ENCODE measurements at places on chromosomes 3 and 15. TPM values are rescaled to one million over a fixed set of nuclear protein-coding genes. Genes with fewer than 3 reads are reported as not detected.

- no peak for DNase-seq
- H3K4me1 ChIP-seq = no peaks in the 10 kb centered on the region
- H3K4me3 ChIP-seq = no peak overlapping the region
- H3K27ac ChIP-seq = no peak overlapping the region
Observed at GRCh38 chr3:62237286-62237948, 135.9 kb downstream of the FEZF2 start.

Gene TM4SF18
- 0.72 TPM for total RNA-seq

Gene ZIC1
- total RNA-seq = 0.19 TPM

DNA sequence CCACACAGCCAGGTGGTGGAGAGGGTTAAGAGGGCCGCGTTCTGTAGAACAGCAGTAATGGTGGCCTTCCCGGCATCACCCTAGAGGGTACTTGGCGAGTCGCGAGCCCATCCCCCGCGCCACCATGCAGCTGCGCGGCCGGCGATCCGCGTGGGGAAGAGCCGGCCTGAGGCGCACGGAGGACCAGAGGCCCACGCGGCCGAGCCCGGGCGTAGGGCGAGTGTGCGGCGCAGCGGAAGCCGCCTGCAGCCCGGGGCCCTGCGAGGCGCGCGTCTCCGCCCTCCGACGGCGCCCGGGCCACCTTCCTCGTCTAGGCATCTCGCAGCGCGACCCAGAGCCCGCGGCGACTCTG, 423 bp downstream of the TKT start:
- H3K27me3 ChIP-seq = no peaks in the 10 kb centered on the region
- DNase-seq = no peak
- H3K4me3 ChIP-seq = peak overlapping the region; percentile 94
- H3K36me3 ChIP-seq = no peaks in the 10 kb centered on the region
- H3K27ac ChIP-seq = peak overlapping the region; percentile 94
- H3K4me1 ChIP-seq = peaks cover 14% of the 10 kb centered on the region

DNA sequence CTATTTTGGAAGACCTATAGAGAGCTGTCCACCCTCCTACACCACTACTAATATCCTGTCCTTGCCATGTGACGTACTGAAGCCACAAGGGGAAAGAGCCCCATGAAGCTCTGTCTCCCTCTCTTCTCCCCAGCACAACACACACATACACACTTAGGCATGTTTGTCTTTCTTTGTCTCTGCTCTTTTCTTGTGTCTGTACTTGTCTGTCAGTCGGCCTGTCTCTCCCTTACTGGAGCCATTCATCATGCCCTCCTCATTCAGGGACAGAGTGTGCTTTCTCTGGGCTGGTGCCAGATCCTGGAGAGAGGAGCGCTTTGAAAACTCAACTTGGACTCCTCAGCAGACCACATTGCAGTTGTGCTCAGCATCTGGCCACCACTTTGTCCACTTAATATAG, 47.6 kb downstream of the PSMD6 start:
- H3K36me3 ChIP-seq = no peaks in the 10 kb centered on the region
- peaks cover 5% of the 10 kb centered on the region for H3K4me1 ChIP-seq
- no peaks in the 10 kb centered on the region for H3K27me3 ChIP-seq
- no peak for DNase-seq
- H3K4me3 ChIP-seq = no peak overlapping the region

Gene P2RY1
- 27.8 TPM for total RNA-seq

Gene ALG1L2
- total RNA-seq = not detected

Gene ACTC1
- 4.9 TPM for total RNA-seq

DNA sequence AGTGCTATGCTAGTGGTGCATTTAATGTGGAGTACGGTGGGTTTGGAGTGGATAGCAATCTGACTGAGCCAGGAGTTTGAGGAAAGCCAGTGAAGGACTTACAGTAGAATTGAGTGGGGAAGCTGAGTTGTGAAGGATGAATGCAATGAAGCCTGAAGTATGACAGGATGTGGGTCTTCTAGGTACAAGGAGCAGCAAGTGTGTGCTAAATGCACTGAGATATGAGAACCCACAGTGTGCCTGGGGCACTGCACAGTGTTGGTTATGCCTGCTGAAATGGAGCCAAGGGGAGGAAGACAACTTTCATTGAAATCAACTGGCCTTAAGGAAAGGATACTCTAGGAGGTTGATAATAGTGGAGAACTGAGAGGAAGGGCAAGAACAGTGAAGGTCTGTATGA, 105.5 kb upstream of the MRPL3 start:
- no peaks in the 10 kb centered on the region for H3K27me3 ChIP-seq
- no peaks in the 10 kb centered on the region for H3K36me3 ChIP-seq
- no peak overlapping the region for H3K27ac ChIP-seq

DNA sequence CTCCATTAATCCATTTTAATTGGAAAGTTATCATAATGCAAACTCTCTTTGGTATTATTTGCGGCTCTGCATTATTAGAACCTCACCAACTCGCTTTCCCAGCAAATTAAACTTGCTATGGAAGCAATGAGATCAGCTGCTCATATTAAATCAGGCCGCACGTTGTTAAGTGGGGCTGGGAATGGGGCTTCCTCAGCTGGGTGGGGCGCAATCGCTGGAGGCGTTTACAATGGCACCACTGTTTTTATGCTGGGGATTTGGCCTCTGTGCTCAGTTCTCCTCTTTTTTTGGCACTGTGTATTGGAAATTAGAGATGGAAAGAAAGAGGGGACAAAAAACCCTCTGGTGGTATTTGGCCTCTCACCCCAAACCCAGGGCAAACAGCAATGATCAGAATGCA, 72.2 kb downstream of the RPLP1 start:
- H3K4me1 ChIP-seq = peaks cover 10% of the 10 kb centered on the region
- H3K27ac ChIP-seq = peak overlapping the region; percentile 32
- peak; percentile 57 for DNase-seq
- no peaks in the 10 kb centered on the region for H3K27me3 ChIP-seq
- no peak overlapping the region for H3K4me3 ChIP-seq

- H3K4me3 ChIP-seq = no peak overlapping the region
- H3K4me1 ChIP-seq = no peaks in the 10 kb centered on the region
- DNase-seq = no peak
- no peaks in the 10 kb centered on the region for H3K27me3 ChIP-seq
- H3K27ac ChIP-seq = no peak overlapping the region
Observed at GRCh38 chr15:31151301-31152233, 50.0 kb upstream of the TRPM1 start.
